ENCODE measurements at places on chromosomes 3 and 15.

DNA sequence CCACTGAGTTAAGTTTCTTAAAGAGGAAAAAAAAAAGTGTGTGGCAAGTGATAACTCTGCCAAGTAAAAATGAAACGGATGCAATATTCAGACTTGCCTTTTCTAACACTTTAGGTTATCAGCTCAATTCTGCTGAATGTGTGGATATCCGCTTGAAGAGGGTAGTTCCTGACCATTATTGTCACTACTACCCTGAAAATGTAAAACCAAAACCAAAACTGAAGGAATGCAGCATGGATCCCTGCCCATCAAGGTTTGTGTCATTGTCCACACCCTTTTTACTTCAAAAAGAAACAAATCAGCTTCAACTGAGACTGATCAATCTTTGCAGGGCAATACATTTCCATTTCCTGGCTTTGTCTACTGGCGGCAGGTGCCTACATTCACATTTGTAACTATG lies 236.1 kb downstream of the ADAMTSL3 start:
- DNase-seq: no peak

DNA sequence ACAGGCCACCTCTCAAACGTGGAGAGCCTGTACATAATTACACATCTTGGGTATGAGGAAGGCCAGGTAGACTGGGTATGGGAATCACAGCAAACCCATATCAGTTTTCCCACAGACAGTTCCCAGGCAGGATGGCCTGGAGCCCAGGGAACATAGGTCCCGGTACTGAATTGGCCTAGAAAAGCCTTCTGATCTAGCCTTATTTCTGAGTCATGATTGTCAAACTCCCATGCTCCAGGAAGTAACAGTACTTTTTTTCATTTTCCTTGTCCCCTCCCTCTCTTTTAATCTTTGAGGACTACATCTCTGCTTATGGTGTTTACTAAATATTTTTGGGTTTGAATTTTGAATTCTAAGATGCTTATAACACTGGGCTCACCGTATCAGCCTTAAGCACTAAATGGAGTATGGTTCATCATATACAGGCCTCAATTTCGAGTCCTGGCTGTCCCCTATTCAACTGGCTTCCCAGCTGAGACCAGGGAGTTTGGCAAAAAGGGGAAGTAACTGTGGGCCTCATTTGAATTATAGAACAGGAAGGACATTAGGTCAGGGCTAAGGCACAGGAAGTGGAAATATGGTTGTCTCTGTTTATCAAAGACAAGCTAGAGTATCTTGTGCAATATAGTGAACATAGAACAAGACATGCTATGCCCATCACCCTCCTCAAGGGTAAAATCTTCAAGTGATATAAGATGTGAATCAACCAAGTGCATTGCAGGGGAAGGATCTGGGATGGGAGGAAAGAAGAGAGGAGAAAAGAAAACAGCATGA lies 494.6 kb downstream of the NTRK3 start:
- no peak for DNase-seq

DNA sequence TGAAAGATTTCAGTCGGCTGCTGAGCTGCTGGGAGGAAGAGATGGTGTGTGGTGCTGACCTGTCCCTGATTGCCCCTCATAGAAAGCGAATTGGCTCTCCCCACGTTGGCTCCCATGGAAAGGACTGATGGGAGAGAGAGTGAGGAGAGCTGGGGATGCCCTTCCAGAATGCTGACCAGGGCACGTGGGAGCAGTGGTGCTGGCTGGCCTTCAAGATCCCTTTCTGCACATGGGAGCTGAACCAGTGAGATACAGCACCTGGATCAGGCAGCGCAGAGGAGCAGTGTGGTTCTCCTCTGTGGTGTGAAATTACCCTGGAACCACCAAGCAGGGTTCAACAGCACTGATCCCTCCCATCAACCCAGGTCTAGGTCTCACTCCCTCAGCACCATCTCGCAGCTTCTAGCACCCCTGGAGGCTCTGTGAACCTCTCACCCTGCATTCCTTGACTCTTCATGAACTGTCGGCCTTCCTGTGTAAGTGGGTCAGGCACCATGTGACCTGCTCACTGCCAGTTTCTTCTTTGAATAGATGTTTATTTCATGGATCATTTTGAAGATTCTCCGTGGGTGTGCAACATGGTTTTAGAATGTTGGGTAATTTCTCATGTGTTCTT lies 55.7 kb downstream of the CACNA1D start:
- no peak for DNase-seq

- no peak for DNase-seq
Measured at GRCh38 chr15:61237400-61237799, 8.3 kb upstream of the RORA start.

GRCh38 chr3:129690406-129690805 lies 83.9 kb upstream of the PLXND1 start:
- DNase-seq: peak; percentile 49

Measured in hepatocyte (in vitro differentiated cells).